ENCODE measurements at places on chromosomes 7 and 10. TPM values are rescaled to one million over a fixed set of nuclear protein-coding genes. Genes with fewer than 3 reads are reported as not detected.

HPSE2 gene
- total RNA-seq = not detected

TAS2R4 gene
- 3.5 TPM for total RNA-seq

FOXI2 gene
- total RNA-seq = not detected

PON3 gene
- not detected for total RNA-seq

TUBAL3 gene
- 0.22 TPM for total RNA-seq

CH25H gene
- total RNA-seq = not detected

ADCY1 gene
- 0.61 TPM for total RNA-seq

HMX2 gene
- total RNA-seq = not detected

NAT16 gene
- not detected for total RNA-seq

AFAP1L2 gene
- total RNA-seq = 8.5 TPM

NEBL gene
- total RNA-seq = 30.6 TPM

AGMO gene
- total RNA-seq = not detected

TBC1D12 gene
- total RNA-seq = 5.4 TPM

FAM13C gene
- not detected for total RNA-seq

TMEM26 gene
- total RNA-seq = not detected

SERPINE1 gene
- total RNA-seq = 56.7 TPM

PTF1A gene
- total RNA-seq = not detected

HOXA7 gene
- 0.44 TPM for total RNA-seq

PPP1R17 gene
- total RNA-seq = not detected

SPDYE11 gene
- not detected for total RNA-seq

CFTR gene
- total RNA-seq = not detected

KLF14 gene
- not detected for total RNA-seq

C7orf25 gene
- total RNA-seq = 4.4 TPM

LIPJ gene
- total RNA-seq = not detected

DNAJB9 gene
- 45.9 TPM for total RNA-seq

CHAT gene
- total RNA-seq = not detected

SEPTIN14 gene
- total RNA-seq = not detected

FLNC gene
- 0.28 TPM for total RNA-seq

PDIA4 gene
- total RNA-seq = 215 TPM

FBXW4 gene
- total RNA-seq = 63.7 TPM

CYP26A1 gene
- not detected for total RNA-seq

CCZ1 gene
- total RNA-seq = 86.3 TPM

IL15RA gene
- total RNA-seq = 6.0 TPM

GATA3 gene
- total RNA-seq = 13.1 TPM

ADARB2 gene
- total RNA-seq = 0.96 TPM

ZNF485 gene
- 6.5 TPM for total RNA-seq

IGFBP3 gene
- total RNA-seq = 164 TPM

LIPK gene
- total RNA-seq = not detected

KLHL7 gene
- 17.9 TPM for total RNA-seq

NKX1-2 gene
- total RNA-seq = 0.35 TPM

KCNMA1 gene
- 16.4 TPM for total RNA-seq

FUOM gene
- total RNA-seq = 16.6 TPM

SPDYE16 gene
- total RNA-seq = not detected

WDR86 gene
- not detected for total RNA-seq

RELN gene
- not detected for total RNA-seq

AKR1C8 gene
- total RNA-seq = not detected

AMZ1 gene
- total RNA-seq = not detected

ATP5MK gene
- total RNA-seq = 429 TPM

CHN2 gene
- 5.1 TPM for total RNA-seq

ANLN gene
- 64.3 TPM for total RNA-seq

SLC39A12 gene
- not detected for total RNA-seq

NEURL1 gene
- total RNA-seq = not detected

FZD1 gene
- 3.3 TPM for total RNA-seq

ACHE gene
- total RNA-seq = 0.30 TPM
